Stimulated activated CD8-positive, alpha-beta memory T cell treated with anti-CD3 and anti-CD28 coated beads, Interleukin-4, amount 100 ng/mL, for 24 hours (primary cell): ENCODE measurements at places on chromosomes 13 and 19.

- no peak for DNase-seq
Measured at GRCh38 chr13:48741377-48741776, 87.6 kb downstream of the CYSLTR2 start.

DNA sequence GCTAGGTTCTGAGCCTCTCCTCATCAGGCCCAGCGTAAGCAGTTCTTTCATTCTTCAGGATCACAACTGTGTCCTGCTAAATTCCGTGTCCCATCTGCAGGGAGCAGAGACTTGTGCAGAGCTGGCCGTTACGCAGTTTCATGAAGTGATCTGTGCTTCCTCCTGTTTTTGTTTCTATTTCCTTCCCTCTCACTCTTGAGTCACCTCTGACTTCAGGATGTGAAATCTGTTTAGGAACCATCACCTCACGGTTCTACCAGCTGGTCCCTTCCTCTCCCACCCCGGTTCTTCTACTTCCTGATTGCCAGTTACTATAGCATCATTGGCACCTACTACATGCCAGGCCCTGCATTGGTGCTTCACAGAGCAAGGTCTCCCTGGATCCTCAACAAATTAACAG, 8.5 kb downstream of the MAU2 start:
- DNase-seq: no peak

DNA sequence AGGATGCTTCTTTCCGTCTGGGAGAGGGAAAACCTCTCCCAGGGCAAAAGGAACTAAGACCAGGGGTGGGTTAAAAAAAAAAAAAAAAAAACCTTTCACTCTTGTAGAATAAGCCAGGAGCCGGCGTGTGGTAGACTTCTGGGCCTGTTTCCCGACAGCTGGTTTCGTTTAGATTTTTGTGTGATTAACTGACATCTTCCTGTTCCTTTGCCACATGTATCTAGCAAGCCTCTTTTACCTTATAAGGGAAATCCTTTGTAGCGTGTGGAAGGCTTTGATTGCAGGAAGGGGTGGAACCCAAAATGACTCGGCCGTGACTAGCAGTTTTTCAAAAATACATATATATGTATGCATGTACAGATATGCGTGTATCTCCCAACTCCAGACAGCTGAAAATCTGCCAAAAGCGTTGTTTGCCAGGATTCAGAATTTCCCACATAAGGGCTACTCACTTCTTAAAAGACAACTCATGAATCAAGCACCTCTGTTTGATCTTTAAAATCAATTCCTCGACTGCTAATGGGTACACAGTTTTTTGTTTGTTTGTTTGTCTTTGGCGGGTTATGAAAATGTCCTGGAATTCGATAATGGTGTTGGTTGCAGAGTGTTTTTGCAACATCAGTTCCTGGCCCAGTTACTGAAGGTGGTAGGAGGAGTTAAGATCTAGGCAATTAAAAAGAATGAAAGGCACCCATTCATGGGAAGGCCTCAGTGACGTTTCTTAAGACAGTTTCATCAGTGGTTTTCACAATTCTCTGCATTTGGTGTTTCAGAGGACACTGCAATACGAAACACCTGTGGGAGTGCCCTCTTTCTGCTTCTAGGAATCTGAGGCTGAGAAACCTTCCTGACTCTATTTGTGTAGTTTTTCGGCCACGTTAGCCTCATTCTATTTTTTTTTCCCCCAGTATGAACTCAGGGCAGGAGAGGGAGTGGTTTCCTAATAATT, 2.7 kb downstream of the TPM4 start:
- DNase-seq: no peak

- DNase-seq: no peak
Measured at GRCh38 chr13:28413999-28414398, 80.9 kb downstream of the FLT1 start.

DNA sequence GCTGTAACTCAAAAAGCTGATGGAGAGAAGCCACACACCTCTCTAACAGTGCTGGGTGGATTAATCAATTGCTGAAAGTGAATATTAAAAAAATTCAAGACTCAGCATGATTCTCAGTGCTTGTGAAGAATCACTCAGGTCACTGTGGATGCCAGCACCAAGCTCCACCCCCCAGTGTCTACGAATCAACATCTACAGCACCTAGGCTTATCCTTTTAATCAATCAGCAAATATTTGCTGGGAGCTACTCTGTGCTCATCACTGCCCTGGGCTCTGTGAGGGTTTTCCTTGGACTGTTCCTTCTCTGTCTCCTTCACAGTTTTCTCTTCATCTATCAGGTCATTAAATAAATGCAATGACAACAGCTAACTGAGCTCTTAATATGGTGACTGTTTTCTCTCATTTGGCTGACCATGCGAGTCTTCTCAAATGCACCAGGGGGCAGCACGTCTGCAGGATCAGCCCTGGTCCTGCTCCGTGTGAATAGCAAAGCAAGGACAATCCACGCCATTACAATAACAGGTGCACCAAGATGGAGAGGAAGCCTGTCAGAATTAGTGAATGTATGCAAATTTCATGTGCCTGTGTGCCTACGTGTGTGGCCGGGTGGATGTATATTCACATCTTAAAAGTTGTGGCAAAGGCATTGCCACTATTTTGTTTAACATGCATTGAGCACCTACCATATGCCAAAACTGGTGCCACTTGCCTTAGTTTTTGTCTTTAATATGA, 14.6 kb upstream of the C13orf42 start:
- no peak for DNase-seq

GRCh38 chr19:43741075-43741825, 13.5 kb downstream of the SMG9 start:
- no peak for DNase-seq
